ENCODE measurements at places on chromosomes 2 and 18.

GRCh38 chr2:84857566-84857965, 23.3 kb downstream of the TRABD2A start:
- no peak for DNase-seq

DNA sequence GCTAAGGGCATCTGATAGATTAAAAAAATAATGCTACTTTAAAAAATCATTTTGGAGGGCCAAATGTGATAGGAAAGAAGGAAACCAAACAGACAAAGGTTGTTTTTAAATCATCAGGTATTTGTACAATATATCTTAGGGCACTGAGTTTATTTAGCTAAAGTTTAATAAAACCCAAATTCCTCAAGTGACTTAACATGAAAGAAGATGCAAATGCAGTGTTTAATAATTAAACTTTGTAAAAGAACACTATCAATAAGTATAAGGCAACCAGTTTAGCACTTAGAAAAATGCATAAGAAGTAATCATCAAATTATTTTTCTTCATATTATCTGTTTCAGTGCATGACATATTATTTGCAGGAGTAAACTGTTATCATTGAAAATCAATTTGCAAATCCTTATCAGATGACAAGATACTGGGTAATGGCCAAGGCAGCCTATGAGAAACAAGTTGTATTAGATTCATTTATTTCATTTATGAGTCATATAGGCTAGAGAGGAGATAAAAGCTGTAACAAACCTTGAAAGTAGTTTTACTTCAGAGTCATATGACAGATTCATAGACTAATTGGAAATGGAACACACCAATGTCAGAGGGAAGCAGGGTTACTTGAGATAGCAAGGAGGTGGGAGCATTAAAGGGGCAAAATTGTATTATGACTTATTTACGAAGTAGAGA, 165.5 kb downstream of the GCA start:
- DNase-seq, result no peak

DNA sequence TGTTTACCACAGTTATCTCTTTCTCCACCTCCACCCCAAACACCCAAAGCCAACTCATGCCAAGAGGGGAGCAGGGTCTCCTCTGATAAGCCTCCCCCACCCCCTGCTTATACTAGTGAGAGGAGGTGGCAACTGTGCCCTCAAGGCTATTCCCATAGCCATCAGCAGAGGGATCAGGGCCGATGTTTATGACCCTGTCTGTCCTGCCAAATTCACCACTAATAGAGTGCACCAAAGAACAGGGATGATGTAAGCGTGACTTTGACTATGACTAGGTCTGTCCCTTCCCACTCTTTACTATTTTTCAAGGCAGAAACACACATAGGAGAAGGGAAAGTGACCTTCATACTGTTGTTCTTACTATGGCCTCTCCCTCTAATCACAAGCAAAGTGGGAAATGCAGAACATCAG, 74.6 kb downstream of the CLHC1 start:
- DNase-seq, result no peak

DNA sequence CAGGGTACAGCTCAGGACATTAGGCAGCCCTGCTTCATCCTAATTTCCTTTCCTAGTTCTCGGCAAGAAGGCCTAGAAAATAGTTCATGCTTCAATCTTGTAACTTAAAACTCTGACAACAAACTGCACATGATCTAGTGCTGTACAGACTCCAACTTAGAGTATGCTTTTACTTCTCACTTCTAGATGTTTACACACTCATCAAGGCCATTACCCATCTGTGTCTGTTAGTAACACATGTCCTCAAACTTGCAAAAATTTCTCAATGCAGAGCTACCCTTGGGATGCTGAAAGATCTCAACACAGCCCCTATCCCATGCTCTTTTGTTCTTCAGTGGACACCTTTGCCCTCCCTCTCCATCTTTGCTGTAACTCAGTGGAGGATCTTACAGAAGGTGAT, 252.0 kb downstream of the OSR1 start:
- DNase-seq, result no peak

GRCh38 chr2:46377666-46378560, 80.7 kb downstream of the EPAS1 start:
- DNase-seq, result no peak

DNA sequence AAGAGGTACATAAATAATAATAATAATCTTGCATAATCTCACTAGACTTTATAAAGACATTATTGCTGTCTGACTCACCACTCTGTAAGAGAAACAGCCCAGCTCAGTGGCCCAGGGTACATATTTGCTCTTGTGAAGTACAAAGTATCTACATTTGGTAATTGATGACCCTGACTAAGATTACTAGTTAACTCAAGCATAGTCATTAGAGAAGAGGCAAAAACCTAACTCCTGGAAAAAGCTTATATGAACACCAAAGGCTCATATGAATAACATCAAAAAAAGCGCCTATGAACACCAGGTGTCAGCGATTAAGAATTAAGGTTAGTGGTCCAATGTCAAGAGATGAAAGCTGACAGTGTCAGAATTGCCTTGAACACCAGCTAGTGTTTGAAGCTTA, 38.4 kb downstream of the RAD51AP2 start:
- DNase-seq, result no peak

Data from activated CD4-positive, CD25-positive, alpha-beta regulatory T cell treated with anti-CD3 and anti-CD28 coated beads, Interleukin-2, amount 50 U/mL, for 72 hours (primary cell).